ENCODE measurements at places on chromosomes 13 and 19.

DNA sequence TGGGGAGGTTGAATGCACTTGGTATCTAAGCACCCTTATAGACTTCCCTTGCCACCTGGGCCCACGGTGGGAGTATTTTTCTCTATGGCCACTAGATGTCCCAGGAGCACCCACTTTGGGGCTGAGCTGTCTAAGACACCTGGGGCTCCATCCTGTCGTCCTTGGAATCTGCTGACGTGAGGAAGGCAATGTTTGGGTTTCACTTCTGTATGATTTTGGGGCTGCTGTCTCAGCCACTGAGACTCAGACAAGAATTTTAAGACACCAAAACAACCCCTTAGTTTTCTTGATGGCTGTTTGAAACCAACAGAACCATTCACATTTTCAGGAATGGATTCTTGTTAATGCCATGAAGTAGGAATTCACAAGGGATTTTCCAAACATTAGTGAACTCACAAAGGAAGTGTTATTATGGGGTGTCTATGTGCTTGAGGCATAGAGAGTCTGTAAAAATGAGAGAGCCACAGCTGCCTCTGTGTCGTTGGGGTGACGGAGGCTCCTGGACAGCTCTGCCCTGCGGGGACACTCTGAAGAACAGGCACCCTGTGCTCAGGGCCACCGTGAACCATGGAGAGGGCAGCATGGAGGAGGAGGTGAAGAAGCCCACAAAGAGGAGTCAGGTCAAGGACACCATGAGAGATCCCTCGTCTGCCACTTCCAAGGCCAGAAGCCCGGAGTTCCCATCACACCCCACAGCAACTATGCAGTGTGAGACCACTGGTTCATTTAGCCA lies 106.8 kb upstream of the SPATA13 start:
- peak; percentile 41 for DNase-seq

DNA sequence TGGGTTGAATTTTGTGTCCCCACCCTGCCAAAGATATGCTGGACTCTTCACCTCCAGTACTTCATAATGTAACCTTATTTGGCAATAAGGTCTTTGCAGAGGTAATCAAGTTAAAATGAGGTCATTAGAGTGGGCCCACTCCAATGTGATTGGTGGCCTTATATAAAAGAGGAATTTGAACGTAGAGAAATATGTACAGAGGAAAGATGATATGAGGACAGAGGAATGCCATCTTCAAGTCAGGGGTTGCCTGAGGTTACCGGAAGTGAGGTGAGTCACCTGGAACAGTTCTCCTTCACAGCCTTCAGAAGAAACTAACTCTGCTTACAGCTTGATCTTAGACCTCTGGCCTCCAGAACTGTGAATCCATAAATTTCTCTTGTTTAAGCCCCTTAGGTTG lies 69.9 kb downstream of the GPC5 start:
- DNase-seq, result peak; percentile 0

DNA sequence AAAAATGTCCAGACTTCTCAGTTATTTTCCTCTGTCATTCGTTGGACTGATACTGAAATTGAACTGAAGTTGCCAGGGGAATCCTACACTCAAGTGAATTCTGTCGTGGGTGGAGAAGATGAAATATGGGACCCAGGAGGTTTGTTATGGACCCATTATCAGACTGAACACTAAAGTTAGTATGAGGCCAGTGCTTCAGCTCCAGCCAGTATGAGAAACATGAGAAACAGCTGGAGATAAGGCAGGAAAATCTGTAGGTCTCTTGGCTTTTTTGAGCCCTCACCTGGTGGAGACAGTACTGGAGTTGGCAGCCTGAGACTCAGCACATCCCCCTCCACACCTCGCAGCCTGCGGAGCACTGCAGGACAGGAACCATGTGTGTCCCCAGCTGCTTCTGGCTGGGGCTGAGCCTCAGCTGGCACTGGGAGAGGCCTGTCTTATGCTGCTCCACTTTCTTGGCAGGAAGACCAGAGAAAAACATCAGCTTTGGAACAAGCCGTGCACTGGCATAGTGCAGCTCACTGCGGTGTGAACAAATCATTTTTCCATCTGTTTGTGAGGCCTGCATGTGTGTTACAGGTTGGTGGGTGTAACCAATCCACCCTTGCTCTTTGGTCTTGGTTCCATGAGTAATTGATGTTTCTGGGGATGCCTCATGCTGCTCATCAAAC lies 641.0 kb downstream of the FGF9 start:
- no peak for DNase-seq

DNA sequence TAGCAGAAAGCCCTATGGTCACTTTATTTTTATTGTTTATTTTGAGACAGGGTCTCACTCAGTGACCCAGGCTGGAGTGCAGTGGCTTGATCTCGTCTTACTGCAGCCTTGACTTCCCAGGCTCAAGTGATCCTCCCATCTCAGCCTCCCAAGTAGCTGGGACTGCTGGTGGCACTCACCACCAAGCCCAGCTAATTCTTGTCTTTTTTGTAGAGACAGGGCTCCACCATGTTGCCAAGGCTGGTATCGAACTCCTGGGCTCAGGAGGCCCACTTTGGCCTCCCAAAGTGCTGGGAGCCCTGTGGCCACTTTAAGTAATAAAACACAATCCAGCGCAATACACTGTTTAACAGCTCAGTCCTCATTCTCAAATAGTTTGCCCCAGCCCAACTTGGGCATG lies 69.3 kb downstream of the NUFIP1 start:
- DNase-seq, result no peak

DNA sequence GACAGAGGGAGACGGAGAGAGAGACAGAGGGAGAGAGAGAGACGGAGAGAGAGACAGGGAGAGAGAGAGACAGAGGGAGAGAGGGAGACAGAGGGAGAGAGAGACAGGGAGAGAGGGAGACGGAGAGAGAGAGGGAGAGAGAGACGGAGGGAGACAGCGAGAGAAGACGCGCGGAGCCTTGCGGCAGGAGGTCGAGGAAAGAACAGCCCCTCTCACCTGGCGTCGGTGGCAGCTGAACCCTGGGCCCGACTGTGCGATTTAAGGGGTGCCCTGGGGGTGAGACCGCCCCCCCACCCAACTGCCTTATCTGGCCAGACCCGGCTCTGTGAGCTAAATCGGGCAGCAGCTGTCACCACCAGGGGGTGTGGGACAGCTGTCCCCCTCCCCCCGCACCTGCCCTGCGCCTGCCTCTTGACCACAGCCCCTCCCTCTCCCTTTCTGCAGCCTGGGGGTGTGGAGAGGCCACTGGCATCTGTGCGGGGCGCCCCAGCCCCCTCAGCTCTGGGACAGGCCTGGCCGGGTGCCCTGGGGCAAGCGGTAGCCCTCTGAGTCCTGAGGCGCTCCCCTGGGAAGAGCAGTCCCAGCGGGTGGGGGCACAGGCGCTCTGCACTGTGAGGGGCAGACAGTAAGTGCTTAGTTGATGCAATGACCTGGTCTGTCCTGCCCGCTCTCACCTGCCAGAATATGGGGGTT lies 10.8 kb downstream of the JOSD2 start:
- DNase-seq, result no peak

- peak; percentile 83 for DNase-seq
Observed at GRCh38 chr19:1113030-1113985, 9.5 kb downstream of the GPX4 start.

DNA sequence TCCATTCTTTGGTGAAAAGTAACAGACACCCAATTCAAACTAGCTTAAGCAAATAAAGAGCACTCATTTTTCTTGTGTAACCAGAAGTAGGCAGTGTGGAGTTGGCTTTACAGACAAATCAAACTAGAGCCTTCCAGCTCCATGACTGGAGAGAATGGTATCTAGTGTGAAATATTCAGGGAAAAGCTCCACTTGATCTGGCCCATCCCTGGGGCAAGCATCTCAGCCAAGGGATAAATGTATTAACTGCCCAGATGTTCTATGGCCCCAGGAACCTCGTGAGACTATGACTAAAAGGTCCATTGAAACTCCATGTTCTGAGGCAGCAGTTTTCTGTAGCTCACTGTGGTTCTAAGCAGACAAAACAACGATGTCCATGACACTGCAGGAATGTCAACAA lies 49.9 kb downstream of the TBC1D4 start:
- no peak for DNase-seq

GRCh38 chr19:36203293-36203692 lies 11.2 kb downstream of the ZNF565 start:
- DNase-seq, result no peak

GRCh38 chr19:38304352-38304865 lies 358 bp downstream of the C19orf33 start:
- DNase-seq, result no peak

GRCh38 chr13:50608370-50608769 lies 235.1 kb downstream of the DLEU7 start:
- no peak for DNase-seq

GRCh38 chr13:39417643-39418042 lies 185.3 kb downstream of the LHFPL6 start:
- DNase-seq, result peak; percentile 20

All from HTR-8/SVneo (cell line).